HS-5 (cell line): ENCODE measurements at places on chromosomes 16 and 17.
A peak's percentile ranks its signal among the peaks of the same experiment; 100 is the strongest.

DNA sequence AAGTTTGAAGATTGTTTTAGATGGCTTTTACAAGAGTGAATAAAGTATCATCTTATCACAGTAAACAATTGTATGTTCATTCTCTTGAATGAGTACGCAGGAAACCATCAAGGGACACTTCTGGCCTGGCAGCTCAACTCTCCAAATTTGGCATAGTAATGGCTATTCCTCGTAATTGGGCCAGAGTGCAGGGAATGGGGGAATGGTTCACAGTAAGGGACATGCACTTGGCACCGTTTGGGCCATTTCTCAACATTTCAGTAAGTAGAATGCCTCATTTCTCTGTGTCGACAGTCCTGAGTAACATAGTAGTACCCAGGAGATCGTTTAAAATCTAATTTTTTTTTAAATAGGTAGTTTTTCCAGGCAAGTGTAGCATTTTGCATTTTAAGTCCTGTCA is 309.6 kb downstream of the KCNJ2 start:
- no peak for DNase-seq

GRCh38 chr17:10600571-10600970 is 51.1 kb upstream of the MYH2 start:
- peak; percentile 63 for DNase-seq

DNA sequence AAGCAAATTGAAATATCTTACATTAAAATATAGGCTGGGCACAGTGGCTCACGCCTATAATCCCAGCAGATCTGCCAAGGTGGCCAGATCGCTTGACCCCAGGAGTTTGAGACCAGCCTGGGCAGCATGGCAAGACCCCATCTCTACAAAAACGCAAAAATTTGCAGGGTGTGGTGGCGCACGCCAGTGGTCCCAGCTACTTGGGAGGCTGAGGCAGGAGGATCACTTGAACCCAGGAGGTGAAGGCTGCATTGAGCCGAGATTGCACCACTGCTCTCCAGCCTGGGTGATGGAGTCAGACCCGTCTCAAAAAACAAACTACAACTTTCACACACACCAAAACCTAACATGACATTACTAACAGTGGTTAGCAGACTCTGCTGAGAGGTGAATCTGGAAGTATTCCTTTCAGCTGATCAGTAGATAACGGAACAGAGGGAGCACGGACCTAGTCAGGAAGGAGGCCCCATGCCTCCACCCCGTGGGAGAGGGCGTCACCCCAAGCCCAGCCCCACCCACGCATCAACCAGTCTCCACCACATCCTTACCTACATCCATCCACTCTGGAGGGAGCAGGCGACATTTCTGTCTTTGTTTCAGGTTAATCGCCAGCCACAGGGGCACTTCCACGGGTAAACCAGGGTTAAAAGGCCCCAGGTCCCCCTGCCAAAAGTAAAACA is 1.7 kb downstream of the GINS2 start:
- DNase-seq = no peak

- peak; percentile 80 for DNase-seq
These were observed 73.6 kb downstream of the WIPI1 start for GRCh38 chr17:68383443-68384321.

GRCh38 chr17:17819561-17819995 is 17.2 kb downstream of the SREBF1 start:
- no peak for DNase-seq

DNA sequence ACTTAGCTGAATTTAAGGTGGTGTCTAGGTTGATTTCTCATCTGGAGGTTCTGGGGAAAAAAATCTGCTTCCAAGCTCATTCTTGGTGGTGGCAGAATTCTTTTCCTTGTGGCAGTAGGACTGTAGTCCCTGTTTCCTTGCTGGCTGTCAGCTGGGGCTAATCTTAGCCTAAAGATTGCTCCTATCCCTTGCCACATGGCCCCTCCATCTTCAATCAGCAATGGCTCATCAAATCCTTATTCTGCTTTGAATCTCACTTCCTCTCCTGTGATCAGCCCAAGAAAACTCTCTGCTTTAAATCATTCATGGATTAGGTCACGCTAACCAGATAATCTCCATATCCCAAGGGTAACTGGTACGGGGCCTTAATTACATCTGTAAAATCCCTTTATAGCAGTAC is 6.6 kb downstream of the FAM20A start:
- DNase-seq = no peak

DNA sequence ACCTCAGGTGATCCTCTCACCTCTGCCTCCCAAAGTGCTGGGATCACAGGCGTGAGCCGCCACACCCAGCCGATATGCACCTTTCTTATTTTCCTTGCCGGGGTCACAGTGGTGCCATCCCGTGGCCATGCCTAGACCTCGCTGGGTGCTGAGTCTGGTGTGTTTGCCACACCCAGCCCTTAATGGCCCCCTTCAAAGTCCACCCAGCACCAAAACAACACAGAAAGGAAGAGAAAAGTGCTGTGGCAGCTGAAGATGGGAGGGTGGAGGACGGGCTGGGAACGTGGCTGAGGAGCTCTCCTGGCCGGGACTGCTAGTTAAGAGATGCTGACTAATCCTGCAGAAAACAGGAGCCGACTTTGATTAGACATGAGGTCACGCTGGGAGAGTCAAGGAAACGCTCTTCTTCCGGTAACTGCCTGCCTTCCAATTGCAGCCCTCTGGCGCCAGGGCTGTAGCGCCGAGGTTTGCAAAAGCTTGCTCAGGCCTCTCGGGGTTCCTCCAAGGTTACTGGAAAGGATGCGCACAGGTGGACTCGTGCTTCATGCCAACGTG is 10.9 kb downstream of the SLC43A2 start:
- peak; percentile 38 for DNase-seq

- DNase-seq = peak; percentile 77
These were observed 181.1 kb downstream of the SNX29 start for GRCh38 chr16:12157517-12158093.

- no peak for DNase-seq
These were observed 1.6 kb downstream of the MAFG start for GRCh38 chr17:81925860-81926450.

GRCh38 chr16:53771655-53772497 is 67.9 kb downstream of the FTO start:
- DNase-seq = no peak

GRCh38 chr16:57268804-57269800 is 15.4 kb downstream of the PLLP start:
- no peak for DNase-seq

GRCh38 chr16:47047524-47048203 is 74.2 kb upstream of the DNAJA2 start:
- DNase-seq = no peak

DNA sequence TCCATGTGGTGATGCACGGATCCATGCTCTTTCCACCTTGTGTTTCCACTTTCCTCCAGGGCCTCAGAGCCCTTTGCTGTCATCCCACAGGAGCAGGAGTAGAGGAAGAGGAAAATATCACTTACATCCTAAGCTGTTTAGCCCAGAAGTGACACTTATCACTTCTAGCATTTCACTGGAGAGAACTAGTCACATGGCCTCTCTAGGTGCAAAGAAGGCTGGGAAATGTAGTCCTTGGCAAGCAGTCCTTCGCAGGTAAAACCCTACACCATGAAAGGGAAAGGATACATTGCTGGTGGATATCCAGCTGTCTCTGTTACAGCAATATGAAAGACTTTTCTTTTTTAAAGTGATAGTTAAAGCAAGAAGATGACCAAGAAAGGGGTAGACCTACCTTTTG is 185.9 kb downstream of the RGS9 start:
- DNase-seq = no peak

GRCh38 chr16:1645914-1646525 is 32.1 kb upstream of the JPT2 start:
- DNase-seq = no peak
